ENCODE measurements at places on chromosomes 7 and 10. TPM values are rescaled to one million over a fixed set of nuclear protein-coding genes. Genes with fewer than 3 reads are reported as not detected.

Gene RARRES2
- not detected for total RNA-seq

Gene NUTM2B
- total RNA-seq = 0.51 TPM

Gene ACSM6
- not detected for total RNA-seq

Gene KLF14
- not detected for total RNA-seq

Gene PTCD1
- 8.9 TPM for total RNA-seq

Gene CPA4
- total RNA-seq = not detected

Gene TRIM50
- total RNA-seq = not detected

Data from activated T-cell treated with anti-CD3 and anti-CD28 coated beads, Interleukin-2, amount 50 U/mL, for 72 hours (primary cell).